ENCODE measurements at places on chromosomes 3 and 15.

DNA sequence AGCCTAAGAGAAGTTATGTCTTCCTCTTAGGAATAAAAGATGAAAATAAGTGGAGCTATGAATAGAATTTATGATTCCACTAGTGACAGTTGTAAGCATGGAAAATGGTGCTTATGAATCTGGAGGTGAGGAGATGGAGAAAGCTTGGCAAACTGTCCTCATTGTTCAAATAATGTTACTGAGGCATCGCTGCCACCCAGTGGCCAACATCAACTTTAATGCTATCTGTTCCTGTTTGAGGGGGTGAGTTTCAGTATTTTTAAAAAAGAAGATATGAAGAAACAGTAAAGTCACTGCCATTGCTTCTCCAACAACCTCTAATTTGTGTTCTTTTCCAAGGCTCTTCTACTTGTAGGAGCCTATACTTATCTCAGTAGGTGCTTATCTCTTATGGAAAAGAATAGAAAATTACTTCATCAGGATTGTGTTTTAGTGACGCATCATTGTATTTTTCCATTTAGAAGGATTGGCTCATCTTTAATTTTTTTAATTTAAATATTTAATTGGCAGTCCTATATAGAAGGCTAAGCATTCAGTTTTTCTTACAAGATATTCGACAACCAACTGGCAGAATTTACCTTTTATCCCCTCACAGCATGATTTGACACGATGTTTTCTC, 260.4 kb upstream of the P2RY1 start:
- DNase-seq = peak; percentile 74

DNA sequence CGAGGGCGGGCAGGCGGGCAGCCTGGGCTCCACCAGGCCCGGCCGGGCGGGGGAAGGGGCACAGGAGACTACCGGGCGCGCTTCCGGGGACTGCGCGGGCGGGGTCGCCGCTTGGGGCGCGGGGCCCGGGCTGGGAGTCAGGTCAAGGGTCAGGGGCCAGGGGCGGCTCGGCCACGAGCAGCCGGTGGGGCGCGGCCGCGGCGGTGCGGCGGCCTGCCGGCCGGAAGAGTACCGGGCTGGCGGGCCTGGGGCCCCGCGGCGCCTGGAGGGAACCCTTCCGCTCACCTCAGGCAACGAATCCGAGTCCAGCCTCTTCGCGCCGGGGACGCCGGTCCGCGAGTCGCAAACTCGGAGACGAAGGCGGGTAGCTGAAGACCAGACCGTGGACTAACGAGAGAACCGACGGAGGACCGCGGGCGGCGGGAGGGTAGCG, 225 bp downstream of the RHOA start:
- no peak for DNase-seq

DNA sequence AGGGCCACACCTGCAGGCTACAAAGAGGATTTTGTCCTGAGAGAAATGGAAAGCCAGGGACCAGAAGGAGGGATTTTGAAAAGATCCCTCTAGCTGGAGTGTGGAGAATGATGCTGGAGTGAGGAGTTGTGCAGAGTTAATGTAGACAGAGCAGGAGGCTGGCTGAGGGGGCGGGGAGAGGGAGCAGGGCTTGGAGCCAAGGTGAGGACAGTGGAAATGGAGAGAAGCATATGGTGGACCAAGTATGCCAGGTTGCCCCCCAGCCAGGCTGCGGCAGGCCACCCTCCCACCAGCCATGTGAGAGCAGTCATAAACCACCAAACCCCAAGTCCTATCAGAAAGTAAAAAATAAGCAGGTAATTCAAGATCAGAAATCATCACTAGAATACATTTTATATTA, 14.7 kb downstream of the RARRES1 start:
- no peak for DNase-seq

GRCh38 chr3:157111518-157111917, 48.4 kb downstream of the CCNL1 start:
- DNase-seq = no peak

- no peak for DNase-seq
Observed at GRCh38 chr15:90513448-90513847, 16.3 kb upstream of the CRTC3 start.

DNA sequence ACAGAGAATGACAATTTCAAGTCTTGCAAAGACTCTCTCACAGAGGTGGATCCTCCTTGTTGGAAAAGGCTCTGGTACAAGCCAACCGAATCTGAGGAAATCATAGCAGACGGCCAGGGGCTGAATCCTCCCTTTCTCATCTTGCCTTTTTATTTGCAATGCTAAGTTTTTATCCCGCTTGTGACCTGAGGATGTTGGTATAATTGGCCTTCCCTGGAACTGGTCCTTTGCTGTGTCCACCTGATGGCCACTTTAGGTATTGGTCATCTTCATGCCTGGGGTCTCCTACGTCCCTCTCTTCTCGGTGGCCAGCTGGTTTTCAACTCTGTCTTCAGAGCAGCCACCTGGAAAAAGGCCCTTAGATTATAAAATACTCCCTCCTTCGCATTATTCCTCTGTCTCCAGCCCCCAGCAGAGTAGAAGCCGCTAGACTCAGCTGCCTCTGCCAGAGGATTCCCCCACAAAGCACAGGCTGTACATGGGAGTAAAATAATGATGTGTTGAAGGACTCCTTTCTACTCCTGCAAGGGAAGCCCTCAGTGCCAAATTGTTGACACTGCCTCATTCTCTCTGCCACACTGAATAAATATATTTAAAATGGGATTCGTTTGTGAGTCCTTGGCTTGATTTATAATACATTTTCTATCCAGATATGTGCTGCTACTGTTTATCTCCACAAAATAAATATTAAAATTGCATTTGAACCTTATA, 208.9 kb upstream of the CFAP20DC start:
- DNase-seq = no peak

DNA sequence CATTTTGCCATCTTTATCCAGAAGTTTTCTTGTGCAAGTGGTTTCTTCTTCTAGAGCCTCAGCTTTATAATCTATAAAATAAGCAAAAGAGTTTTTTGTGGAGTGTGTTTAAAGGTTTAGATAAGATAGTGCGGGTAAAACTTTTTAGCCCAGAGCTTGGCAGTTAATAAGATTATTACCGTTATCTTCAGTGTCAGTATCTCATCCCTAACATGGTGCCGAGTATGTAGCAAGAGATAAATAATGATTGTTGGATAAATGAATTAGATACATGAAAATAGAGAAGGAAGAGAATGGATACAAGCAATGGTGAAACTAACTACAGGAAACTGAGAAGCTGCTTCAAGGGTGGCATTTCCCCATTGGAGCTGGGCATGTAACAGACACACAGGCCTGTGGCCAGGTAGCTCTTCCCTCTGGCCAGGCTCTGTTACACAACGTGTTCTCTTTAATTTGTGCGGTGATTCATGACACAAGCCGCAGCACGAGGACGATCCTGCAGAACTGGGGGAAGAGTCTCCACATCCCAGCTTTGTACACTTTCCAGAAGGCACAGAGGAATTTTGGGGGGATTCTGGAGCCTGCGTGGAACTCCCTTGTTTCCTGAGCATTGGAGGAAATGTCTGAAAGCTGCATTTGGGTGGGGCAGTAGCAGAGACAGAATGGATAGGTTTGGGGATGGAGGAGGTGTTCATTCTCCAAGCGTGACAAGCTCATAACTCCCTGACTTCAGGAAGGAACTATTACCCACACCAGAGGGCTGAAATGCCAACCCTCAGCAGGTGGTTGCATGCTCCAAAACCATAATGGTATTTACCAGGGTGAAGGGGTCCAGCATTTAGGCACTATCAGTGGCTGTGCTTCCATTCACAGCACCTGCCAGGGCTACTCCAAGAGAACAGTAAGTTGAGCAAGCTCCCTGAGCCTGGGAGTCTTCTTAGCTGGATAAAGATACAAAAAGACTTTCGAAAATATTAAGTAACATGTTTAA, 14.2 kb upstream of the ST6GAL1 start:
- peak; percentile 62 for DNase-seq

DNA sequence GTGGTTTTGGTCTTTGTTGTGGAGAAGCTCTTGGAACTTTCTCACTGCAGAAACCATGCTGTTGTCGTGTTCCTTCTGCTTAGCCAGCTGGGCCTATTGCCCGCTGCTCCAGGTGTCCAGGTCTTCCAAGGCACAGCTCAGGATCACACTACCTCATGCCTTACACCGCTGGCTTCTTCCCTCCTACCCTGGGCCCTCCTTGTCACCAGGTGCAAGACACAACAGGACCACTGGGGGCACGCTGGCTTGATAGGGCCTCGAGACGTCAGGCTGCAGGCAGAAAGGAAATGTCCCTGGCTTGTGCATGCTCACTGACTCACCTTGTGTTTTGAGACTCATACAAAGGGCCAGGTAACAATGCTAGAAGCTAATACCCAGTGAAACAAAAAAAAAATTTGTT, 32.3 kb downstream of the PAQR9 start:
- peak; percentile 56 for DNase-seq

GRCh38 chr15:77986891-77987764, 90.4 kb downstream of the TBC1D2B start:
- no peak for DNase-seq

GRCh38 chr3:145209561-145209960, 951.4 kb downstream of the PLOD2 start:
- DNase-seq = no peak

DNA sequence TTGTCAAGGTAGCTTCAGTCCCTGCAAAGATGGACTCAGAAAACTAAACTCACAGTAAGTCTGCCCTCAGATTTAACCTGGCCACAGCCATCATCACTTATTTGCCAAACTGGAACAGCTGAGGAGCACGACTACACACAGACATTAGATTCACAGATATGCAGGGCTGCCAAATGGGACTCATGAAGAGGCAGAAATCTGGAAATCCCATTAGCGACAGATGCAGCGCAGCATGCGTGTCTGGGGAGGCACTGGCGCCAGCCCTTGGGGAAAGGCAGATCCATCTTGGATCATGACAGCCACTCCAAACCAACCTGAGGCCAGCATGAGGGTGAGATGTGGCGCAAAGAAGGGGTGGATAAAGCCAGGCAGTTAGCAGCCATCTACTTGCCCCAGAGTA, 160.7 kb upstream of the TSC22D2 start:
- DNase-seq = no peak

GRCh38 chr15:59244337-59244736, 37.7 kb downstream of the LDHAL6B start:
- no peak for DNase-seq

GRCh38 chr3:33877187-33877586, 78.8 kb downstream of the PDCD6IP start:
- no peak for DNase-seq

DNA sequence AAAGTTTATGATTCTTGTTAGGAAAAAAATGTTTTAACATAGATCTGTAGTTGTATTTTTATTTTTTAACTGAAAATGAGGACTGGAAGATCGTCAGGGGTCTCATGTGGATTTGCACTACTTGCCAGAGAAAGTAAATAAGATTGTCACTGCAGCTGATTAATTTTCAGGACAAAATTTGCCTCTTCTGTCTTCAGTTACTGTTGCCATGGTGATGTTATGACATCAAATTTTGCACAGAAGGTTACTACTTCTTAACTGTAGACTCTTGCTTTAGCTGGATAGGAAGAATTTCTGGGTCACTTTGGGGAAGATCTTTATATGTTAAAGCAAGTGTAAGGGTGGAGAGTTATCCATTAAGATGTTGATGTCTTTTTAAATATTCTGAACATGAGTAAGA, 82.2 kb upstream of the WDR72 start:
- DNase-seq = no peak

DNA sequence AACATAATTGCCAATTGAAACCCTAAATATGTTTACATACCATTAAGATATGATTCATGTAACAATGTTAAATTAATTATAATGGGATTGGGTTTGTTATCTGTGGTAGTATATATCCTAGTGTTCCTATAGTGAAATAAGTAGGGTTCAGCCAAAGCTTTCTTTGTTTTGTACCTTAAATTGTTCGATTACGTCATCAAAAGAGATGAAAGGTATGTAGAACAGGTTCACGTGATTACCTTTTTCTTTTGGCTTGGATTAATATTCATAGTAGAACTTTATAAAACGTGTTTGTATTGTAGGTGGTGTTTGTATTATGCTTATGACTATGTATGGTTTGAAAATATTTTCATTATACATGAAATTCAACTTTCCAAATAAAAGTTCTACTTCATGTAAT, 212.4 kb downstream of the CHL1 start:
- DNase-seq = no peak

DNA sequence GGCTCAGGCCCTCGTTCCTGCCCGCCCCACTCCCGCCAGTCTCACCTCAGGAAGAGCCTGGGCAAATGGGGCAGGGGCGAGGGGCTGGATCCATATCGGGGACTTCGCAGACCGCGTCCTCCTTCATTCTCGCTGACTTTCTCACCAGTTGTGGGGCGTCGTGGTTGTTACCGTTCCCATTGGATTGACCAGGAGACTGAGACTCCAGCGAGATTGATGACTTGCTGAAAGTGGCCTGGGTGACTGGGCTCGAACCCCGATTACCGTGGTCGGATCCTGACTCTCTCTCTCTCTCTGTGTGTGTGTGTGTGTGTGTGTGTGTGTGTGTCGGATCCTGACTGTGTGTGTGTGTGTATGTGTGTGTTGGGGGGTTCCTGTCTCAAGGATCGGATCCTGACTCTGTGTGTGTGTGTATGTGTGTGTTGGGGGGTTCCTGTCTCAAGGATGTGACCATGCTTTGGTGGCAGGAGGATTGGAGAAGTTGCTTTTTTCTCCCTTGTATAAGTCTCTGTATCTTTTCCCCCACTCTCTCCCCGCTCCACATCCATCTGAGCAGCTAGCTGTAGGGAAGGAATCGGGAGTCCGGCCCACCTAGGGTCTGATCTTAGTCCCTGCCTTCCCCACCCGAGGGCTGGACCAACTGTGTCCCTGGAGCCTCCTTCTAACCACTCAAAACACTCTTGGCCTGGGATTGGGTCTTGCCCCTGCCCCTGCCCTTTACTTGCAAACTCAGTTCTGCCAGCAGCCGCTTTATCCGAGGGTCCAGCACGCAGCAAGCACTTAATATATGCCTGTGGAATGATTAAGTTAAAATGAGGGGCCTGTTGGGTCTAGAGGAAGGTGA, 603 bp downstream of the PLEKHO2 start:
- no peak for DNase-seq

DNA sequence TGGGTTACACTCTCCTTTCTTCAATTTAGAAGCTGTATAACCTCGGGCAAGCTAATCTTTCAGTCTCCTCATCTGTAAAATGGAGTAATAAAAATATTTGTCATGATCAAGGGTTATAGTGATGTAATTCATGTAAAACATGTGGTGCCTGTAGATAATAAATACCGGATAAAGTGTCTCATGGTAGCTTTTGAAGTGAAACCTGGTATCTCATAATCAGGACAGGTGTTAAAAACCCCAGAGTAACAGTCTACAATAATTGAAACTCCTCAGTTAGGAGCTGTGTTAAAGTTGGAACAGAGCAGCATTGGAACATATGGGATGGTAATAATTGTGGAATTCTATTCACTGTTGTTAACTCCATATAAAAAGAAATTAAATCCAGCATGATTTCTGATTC, 884 bp upstream of the KNL1 start:
- peak; percentile 29 for DNase-seq

DNA sequence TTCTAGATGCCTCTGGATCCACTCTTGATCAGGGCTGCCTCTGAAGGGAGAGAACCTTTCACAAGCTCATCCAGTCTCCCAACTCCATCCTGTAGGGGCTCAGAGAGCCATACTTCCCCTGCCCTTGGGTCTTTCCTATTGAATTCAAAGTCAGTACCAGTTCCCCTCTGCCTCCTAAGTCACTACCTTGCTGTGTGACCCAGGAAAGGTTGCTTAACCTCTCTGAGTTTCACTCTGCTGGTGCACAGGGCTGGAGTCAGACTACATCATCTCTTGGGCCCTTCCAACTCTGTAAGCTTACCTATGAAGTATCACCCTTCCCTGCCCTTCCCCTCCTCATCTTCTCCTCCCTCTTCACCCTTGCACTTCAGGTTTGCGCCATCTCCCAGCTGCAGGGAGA, 117.9 kb downstream of the MEGF11 start:
- no peak for DNase-seq

GRCh38 chr3:66486646-66487045, 14.2 kb downstream of the LRIG1 start:
- no peak for DNase-seq

GRCh38 chr15:59256482-59256881, 49.8 kb downstream of the LDHAL6B start:
- DNase-seq = no peak

Measured in hematopoietic multipotent progenitor cell treated with erythropoietin and hydrocortisone succinate and interleukin-3 and kit ligand, for 8 days (in vitro differentiated cells).